NCI-H2171 treated with DMSO at 0.1 percent for 48 hours (cell line): ENCODE measurements at places on chromosomes 1 and 21.
A peak's percentile ranks its signal among the peaks of the same experiment; 100 is the strongest.

DNA sequence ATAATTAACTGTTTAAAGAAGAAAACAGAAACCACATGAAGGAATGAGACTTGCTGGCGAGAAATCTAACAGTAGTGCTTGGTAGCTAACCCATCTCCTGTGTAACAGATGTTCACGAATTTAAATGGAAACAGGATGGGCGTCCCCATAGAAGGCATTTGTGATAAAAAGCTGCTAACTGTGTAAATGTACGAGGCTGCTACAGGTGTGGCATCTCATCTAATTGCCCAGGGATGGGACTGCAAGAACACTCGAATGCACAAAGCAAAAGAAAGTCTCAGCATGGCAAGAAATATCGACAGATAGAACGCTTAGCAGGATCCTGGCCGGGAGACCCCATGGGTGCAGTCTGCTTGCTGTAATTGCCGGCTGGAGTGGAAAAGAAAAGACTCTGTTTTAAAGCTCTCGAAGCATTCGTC, 112.7 kb downstream of the RUNX1 start:
- peak; percentile 25 for DNase-seq

- peak; percentile 91 for DNase-seq
Observed at GRCh38 chr1:154813300-154813816, 56.7 kb downstream of the KCNN3 start.

DNA sequence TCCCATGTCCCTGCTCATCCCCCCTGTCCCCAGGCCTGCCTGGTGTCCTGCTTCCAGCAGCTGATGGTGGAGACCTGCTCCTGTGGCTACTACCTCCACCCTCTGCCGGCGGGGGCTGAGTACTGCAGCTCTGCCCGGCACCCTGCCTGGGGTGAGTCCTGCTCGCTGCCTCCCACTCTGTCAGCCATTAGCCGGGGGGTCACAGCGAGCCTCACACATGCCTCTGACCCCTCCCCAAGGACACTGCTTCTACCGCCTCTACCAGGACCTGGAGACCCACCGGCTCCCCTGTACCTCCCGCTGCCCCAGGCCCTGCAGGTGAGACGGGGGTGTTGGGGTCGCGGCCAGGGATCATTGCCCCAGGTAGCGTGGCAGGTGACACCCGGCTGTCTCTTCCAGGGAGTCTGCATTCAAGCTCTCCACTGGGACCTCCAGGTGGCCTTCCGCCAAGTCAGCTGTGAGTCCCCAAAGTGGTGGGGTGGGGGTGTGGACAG, 10.0 kb downstream of the SCNN1D start:
- DNase-seq = peak; percentile 27

GRCh38 chr1:10980094-10980577, 32.3 kb upstream of the TARDBP start:
- no peak for DNase-seq

GRCh38 chr1:230337266-230337665, 88.9 kb downstream of the PGBD5 start:
- no peak for DNase-seq

DNA sequence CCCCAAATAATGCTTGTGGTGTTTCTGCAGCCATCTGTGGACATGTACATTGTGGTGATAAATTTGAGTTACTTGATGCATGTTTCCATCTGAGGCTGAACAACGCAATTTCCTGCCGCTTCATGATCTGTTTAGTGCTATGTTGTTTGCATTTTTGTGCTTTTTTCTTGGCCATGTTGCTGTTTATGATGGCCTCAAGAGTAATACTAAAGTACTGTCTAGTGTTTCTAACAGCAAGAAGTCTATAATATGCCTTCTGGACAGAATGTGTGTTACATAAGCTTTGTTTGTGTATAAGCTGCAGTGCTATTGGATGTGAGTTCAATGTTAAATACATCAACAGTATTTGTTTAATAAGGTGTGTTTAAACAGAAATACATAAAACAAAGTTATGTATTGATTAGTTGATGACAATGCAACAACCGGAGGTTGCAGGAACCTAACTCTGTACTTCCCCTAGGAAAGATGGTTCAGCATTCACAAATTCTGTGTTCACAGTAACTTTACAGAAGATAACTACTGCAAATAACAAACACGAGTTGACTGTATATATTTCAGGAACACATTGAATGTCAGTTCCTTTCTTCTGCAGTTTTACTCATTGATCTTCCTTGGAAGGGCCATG, 114.8 kb upstream of the USP24 start:
- no peak for DNase-seq

DNA sequence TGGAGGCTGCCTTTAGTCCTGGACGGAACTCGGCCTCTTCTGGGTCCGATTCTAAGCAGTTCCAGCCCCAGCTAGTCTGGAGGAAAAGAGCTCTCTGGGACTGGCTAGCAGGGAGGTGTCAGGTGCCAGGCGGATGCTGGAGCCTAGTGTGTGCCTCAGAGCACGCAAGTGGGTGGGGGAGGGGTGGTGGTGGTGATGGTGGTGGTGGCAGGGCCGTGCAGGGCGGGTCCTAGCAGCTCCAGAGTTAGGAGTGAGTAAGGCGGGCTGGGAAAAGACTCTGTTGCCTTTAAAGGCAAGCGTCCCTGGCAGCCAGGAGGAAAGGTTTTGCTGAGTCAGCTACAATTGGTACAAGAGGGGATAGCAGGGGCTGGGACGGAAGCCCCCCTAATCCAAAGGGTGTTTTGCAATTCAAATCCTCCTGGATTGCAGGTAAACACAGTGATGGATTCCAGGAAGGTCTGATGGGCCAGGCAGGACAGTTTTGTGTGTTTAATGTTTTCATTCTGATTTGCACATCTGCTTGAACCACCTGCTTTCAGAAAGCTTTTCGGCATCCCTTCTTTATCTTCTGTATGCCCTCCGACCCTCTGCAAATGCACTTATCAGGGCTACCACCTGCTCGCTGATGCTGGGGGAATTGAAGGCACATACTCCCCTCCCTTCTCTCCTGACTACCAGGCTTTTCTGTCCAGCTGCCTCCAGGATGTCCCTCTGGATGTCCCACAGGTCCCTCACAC, 4.1 kb upstream of the SLC2A1 start:
- peak; percentile 60 for DNase-seq

- DNase-seq = no peak
Observed at GRCh38 chr1:211628417-211628816, 47.0 kb downstream of the NEK2 start.

DNA sequence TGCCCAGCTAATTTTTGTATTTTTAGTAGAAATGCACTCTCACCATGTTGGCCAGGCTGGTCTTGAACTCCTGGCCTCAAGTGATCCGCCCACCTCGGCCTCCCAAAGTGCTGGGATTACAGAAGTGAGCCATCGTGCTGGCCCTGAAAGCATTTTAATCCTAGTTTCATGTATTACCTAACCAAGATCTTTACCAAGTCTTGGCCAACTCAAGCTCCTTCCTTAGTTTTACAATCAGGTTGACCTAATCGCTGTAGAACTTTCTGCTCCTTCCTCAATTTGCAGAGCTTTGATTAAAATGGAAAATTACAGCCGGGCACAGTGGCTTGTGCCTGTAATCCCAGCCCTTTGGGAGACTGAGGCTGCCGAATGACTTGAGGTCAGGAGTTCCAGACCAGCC, 3.2 kb upstream of the TMEM63A start:
- no peak for DNase-seq

- DNase-seq = no peak
Observed at GRCh38 chr1:168766568-168766967, 37.6 kb upstream of the DPT start.

DNA sequence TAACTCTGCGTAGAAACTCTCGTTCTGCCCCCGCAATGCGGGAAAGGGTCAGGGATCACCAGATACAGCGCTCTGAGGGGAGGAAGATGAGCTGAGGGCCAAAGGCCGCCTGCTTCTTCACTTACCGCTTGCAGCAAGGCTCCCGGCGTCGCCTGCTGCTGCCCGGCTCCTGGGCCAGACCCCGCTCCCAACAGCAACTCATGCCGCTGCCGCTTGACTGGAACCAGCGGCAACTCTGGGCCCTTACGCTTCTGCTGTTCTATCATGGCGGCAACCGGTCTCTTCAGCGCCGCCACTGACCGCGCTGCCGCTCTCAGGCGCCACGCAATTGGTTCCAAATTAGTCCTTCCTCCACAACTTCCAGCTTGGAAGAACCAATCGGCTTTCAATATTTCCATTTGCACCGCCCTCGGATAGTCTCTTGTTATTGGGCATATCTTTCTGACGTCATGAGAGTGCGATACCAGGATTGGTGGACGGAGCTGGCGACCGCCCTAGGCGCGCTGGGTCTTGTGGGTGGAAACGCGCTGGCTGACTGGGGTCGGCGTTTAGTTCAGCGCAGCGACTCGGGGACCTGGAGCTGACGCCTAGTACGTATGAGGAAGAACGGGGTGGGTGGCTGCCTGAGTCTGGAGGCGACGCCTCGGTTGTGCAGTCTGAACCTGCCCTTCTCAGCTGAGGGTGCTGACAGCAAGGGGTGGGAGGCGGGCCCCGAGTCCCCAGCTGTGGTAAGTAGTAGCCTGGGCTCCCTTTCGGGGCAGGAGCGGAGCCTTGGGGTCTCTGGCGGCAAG, at the start of the genes SNRNP40 and ZCCHC17:
Gene SNRNP40, minus strand, starts transcription at position 303 of the 791 bp plus-strand sequence. Its CDS starts 37 bp downstream, at position 266.
Gene ZCCHC17, plus strand, starts transcription at position 547 of the 791 bp plus-strand sequence. CDS start 13,067 bp downstream, outside the sequence.
- DNase-seq = peak; percentile 99

DNA sequence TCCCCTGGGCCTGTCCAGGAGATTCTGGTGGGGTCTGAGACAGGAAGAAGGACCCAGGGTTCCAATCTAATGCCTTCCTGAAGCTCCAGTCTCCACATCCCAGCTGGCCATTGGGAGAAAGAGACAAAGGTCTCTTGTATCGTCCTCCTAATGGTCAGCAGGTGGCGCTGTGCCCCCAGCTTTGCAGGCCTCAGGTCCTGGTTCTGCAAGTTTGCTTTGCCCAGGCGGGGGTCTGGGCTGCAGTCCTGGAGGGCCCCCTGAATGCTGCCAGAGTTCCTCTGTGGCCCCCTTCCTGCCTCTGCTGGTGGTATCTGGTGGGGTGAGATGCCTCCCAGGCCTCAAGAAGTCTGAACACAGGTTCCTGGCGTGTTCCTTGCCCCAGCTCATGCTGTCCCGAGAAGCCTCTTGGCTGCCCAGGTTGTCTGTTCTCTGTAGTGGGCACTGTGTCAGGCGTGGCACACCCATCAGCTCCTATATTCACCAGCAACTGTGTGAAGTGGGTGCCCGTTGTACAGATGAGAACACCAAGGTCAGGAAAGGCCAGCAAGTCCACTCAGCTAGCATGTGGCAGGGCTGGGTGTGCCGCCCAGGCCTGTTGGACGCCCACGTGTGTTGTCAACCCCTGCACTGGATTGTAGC, 33.8 kb upstream of the CSF3R start:
- peak; percentile 66 for DNase-seq

DNA sequence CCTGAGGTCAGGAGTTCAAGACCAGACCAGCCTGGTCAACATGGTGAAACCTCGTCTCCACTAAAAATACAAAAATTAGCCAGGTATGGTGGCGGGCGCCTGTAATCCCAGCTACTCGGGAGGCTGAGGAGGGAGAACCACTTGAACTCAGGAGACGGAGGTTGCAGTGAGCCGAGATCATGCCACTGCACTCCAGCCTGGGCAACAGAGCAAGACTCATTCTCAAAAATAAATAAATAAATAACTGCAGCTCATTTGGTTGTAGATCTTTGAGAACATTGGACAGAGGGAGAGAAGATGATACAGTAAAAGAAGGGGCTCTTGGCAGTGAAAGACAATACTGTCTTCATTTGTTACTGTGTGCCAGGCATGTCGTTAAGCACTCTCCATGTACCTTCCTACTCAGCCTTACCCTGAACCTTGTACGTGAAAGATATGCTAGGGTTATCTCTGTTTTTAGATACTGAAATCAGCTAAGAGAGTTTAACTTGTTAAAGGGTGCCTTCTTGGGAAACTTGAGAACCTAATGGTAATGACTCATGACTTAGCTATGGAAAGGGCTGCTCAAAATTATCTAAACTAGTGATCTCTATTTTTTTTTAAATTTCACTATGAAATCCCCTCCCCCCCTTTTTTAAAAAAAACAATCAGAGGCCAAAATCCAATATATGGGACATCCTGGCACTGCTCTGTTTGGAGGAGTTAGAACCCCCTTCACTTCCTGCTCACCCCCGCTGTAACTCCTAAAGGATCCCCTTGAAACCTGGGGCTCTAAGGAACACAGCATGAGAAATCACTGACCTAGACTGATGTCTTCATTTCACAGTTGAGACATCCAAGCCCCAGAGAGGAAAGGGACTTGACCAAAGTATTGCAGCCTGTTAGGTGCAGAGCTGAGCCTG, 6.8 kb upstream of the KPNA6 start:
- no peak for DNase-seq

- no peak for DNase-seq
Observed at GRCh38 chr1:76759171-76759860, 108.0 kb upstream of the ST6GALNAC5 start.

DNA sequence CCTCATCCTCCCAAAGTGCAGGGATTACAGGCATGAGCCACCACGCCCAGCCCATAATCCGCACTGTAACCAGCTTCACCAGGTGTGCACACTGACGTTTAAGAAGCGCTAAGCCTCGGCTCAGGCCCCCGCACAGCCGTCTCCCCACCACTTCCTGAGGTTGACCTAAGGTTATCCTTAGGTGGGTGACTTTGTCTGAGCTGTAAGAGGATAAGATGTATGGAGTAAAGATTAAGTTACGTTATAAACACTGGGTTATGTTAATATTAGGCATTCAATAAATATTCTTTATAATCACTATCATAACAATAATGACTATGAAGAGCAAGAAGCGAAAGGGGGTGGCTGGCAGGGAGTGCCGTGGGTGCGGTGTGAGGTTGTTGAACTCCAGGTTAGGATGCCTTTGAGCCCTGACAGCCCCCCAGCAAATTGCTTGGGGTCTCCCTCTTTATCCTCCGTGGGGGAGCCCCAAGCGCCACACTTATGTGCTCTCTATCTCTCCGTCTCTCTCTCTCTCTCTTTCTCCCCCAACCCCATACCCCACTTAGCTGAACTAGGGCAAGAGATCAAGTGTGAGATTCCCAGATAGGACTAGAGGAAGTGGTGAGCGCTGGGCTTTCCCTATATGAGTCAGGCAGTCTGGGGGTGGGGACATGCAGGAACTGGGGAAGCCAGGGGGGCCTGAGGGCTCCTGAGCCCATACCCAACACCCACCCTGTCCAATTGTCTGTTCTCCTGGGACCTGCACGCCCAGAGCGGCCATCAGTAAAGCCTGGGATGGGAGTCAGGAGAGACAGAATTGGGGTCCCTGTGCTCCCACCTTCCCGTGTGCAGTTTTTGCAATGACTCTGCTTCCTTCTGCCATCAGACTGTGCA, 7.6 kb downstream of the EFHD2 start:
- DNase-seq = no peak
